ENCODE measurements at places on chromosomes 6 and 20.

- no peak for DNase-seq
Measured at GRCh38 chr6:134472661-134473060, 154.7 kb upstream of the SGK1 start.

- DNase-seq: no peak
Measured at GRCh38 chr6:159540152-159540551, 152.9 kb downstream of the SOD2 start.

- no peak for DNase-seq
Measured at GRCh38 chr6:46821458-46821881, 28.3 kb downstream of the MEP1A start.

GRCh38 chr6:42224222-42225028 lies 6.8 kb upstream of the MRPS10 start:
- no peak for DNase-seq

DNA sequence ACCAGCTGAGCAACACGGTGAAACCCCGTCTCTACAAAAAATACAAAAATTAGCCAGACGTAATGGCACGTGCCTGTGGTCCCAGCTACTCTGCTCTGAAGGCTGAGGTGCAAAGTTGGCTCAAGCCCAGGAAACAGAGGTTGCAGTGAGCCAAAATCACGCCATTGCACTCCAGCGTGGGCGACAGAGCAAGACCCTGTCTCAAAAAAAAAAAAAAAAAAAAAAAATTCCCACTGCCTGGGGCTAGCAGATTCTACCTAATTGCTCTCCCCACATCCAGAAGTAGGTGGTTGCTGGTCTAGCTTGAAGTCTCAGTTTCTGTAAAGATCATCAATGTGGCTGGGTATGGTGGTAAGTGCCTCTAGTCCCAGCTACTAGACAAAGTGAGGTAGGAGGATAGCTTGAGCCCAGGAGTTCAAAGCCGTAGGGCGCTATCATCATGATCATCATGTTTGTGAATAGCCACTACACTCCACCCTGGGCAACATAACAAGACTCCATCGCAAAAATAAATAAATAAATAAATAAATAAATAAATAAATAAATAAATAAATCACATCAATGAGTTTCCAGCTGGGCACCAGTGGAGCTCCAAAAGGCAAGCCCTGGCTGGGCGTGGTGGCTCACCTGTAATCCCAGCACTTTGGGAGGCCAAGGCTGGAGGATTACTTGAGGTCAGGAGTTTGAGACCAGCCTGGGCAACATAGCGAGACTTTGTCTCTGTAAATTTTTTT lies 6.3 kb upstream of the AP5S1 start:
- DNase-seq: no peak

DNA sequence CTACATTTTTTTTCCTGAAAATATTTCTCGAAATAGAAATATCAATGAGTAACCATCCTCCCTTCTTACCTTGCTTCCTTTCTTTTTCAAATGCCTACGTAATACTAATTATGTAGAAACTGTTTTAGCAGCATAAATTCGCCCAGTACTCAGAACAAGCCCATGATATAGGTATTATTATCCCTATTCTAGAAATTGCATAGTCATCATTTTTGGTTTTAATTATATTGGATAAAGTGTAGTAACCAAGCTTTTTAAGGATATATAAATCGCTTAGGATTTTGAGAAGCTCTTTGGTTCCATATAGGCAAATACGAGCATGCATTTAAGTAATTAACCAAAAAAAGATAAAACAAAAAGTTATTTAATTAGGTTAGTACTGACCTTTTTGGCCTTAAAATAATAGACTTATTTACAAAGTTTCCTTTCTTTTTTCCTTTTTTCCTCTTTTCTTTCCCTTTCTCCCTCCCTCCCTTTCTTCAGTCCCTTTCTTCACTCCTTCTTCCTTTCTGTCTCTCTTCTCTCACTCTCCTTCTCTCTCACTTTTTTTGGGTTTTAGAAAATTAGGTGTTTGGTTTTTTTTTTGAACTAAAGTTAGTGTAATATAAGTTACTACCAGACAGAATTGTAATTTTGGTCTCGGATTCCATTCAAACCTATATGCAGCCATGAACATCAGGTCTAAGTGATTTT lies 457.7 kb downstream of the RFPL4B start:
- no peak for DNase-seq
